Foreskin keratinocyte (primary cell): ENCODE measurements at places on chromosomes 13 and 19.
A peak's percentile ranks its signal among the peaks of the same experiment; 100 is the strongest.

- peak; percentile 97 for DNase-seq
Measured at GRCh38 chr19:35745328-35746086, at the start of the genes PSENEN and U2AF1L4. Gene PSENEN, plus strand, starts transcription at chr19:35745651. Its CDS starts 280 bp downstream, at chr19:35745931. Gene U2AF1L4, minus strand, starts transcription at chr19:35745418. Its CDS starts 27 bp downstream, at chr19:35745391.

GRCh38 chr13:111927181-111927540 lies 139.8 kb upstream of the SOX1 start:
- no peak for DNase-seq

- DNase-seq, result no peak
Measured at GRCh38 chr13:46100191-46100815, 4.5 kb downstream of the CPB2 start.

GRCh38 chr13:90806016-90806615 lies 541.4 kb upstream of the MIR17HG start:
- DNase-seq, result no peak

- DNase-seq, result no peak
Measured at GRCh38 chr19:34549833-34550232, 68.3 kb downstream of the WTIP start.

- DNase-seq, result no peak
Measured at GRCh38 chr13:83286737-83287136, 595.5 kb downstream of the SLITRK1 start.

DNA sequence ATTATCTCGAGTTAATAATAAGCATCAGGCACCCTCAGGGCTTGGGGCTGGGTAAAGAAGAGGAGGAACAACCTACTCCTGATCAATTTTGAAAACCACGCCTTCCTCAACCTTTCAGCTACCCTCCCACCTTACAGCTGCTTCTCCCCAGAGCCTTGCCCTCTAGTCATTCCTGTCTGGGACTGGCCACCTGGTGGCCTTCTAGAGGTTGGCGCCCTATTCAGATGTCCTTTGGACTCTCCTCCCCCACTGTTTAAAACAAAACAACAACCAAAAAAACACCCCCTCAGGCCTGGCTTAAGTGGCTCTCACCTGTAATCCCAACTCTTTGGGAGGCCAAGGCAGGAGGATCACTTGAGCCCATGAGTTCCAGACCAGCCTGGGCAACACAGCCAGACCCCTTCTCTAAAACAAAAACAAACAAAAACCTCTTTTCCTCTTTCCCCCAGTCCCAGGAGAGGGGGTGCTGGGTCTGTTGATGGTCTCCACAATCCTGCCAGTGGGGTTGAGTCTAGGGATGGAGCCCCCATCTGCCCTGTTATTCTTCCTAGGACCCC lies 62.3 kb downstream of the CCDC70 start:
- DNase-seq, result no peak

GRCh38 chr13:45872566-45872965 lies 21.0 kb upstream of the SIAH3 start:
- no peak for DNase-seq

GRCh38 chr13:79407349-79407979 lies 1.4 kb upstream of the RBM26 start:
- DNase-seq, result no peak

- DNase-seq, result no peak
Measured at GRCh38 chr13:109615721-109616420, 170.5 kb downstream of the IRS2 start.

GRCh38 chr19:39190768-39191167 lies 6.0 kb upstream of the NCCRP1 start:
- DNase-seq, result no peak

DNA sequence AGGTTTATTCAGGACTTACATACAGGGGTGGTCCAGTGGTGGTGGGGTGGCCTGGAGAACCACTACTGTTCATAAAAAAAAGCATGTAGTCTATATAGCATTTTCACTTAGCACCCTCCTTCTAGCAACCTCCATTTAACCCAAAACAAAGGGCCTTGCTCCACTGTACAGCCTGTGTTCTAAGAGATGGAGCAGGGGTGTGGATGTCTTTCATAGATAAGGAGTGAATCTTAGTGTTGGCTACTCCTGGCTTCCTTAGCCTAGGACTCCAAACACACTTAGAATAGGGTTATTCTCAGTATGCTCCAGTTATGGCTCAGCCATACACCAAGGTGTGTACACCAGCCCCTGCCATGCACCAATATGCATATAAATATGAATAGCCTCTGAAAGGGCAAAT lies 95.2 kb downstream of the ELF1 start:
- no peak for DNase-seq

DNA sequence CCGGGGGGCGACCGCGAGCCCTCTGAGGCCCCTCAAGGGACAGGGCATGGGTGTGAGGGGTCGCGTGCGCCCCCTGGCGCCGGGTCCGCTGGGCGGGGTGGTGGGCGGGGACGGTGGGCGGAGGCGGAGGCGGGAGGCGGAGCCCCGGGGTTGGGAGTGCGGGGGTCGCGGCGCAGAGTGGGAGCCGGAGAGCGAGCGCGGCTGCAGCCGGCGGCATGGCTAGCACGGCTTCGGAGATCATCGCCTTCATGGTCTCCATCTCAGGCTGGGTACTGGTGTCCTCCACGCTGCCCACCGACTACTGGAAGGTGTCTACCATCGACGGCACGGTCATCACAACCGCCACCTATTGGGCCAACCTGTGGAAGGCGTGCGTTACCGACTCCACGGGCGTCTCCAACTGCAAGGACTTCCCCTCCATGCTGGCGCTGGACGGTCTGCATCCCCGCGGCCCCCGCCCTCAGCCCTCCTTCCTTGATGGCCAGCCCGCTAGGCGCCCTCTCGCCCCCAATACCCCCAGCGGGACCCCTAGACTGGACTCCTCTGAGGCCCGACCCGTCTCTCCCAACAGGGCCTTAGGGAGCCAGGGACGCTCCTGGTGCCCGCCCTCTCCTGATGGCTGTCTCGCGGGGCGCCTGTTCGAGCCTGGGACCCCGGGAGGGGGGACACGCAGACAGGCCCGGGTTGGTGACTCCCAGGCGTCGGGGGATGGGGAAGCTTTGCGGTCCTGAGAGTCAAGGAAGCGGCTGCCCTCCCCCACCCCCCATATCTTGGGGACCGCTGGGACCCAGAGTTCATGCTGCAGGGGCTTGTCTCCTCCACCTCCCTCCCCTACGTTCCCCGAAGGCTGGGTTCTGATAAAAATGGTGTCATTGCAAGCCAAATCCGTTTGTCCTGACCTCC lies at the start of gene CLDN10:
TSS of gene CLDN10 (plus strand) at position 182 of the 903 bp plus-strand sequence. CDS start at position 216, 34 bp downstream.
- DNase-seq, result no peak

DNA sequence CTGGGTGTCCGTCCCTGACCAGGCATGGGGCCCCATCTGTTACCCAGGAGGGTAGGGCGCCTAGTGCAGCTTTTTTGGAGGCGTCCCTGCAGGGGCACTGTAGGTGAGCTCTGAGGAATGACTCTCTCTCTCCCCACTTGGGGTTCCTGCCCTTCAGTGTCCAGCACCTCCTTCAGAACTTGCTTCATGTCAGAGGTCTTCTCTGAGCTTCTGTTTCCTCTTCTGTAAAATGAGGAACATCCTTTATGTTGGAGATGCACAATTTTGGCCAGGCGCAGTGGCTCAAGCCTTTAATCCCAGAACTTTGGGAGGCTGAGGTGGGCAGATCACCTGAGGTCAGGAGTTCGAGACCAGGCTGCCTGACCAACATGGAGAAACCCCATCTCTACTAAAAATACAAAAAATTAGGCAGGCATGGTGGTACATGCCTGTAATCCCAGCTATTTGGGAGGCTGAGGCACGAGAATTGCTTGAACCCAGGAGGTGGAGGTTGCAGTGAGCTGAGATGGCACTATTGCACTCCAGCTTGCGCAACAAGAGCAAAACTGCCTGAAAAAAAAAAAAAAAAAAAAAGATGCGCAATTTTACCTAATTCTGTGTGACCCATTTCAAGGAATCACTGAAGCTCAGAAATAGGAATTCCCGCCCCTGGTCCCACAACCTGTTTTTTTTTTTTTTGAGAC lies 15.2 kb upstream of the PIK3R2 start:
- DNase-seq, result no peak

GRCh38 chr19:2394054-2394441 lies 33.3 kb downstream of the TIMM13 start:
- no peak for DNase-seq

GRCh38 chr13:49657241-49657641 lies 28.9 kb downstream of the ARL11 start:
- DNase-seq, result peak; percentile 38

- DNase-seq, result no peak
Measured at GRCh38 chr19:15555021-15555420, 46.7 kb downstream of the CYP4F22 start.

DNA sequence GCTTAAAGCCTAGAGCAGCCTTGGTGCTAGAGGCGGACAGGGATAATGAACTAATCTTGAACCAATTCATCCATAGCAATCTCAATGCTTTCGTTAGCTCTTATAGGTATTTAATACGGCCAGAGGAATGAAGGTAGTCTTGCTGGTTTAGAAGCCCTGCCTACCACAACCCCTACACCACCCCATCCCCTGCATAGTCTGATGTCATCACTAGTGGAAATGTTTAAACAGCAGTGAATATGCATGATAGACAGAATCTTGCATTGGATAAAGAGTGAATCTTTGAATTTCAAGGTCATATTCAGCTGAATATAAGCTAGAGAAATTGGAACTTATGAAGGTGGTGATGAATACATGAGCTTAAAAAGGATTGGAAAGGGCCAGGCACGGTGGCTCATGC lies 321.9 kb downstream of the ITGBL1 start:
- DNase-seq, result no peak

DNA sequence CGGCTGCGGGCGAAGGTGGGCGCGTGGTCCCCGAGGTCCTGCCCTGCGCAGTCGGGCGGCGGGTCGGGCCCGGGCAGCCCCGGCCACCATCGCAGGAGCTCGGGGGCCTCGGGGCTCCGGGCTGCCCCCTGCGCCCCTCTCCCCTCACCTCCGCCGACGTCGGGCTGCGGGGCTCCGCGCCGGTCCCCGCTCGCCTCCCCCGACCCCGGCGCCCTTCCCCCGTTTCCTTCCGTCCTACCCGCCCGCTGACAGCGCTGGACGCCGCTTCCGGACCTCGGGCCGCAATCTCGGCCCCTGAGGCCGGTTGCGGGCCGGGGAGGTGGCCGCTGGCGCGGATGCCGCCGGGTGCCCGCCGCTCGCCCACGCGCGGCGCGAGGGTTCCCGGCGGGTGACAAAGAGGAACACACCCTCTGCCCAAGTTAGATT lies 720 bp downstream of the FARP1 start:
- no peak for DNase-seq

DNA sequence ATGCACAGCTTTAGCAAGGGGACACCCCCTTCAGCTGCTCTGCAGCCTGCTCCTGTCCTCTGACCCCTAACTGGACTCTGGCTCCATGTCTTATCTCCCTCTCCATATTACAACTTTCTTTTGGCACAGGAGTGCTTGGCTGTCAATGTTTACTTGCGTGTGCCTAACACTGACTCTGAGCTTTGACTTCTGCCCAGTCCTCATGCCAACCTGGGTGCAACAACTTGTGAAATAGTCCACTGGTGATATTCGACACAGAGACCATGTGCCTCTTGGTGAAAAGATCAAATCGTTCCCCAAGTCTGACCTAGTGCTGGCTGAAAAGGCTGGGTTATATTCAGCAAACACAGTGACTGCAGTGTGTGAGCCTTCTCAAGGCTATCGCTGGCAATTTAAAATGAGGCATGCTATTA lies 34.1 kb upstream of the KLF12 start:
- DNase-seq, result no peak

- peak; percentile 97 for DNase-seq
Measured at GRCh38 chr13:79631051-79631659, 150.2 kb downstream of the NDFIP2 start.

- no peak for DNase-seq
Measured at GRCh38 chr13:101026736-101027398, 352.3 kb upstream of the TMTC4 start.

GRCh38 chr19:478976-479375 lies 17.3 kb upstream of the MADCAM1 start:
- DNase-seq, result no peak

GRCh38 chr19:33551676-33552075 lies 30.1 kb upstream of the PEPD start:
- no peak for DNase-seq

DNA sequence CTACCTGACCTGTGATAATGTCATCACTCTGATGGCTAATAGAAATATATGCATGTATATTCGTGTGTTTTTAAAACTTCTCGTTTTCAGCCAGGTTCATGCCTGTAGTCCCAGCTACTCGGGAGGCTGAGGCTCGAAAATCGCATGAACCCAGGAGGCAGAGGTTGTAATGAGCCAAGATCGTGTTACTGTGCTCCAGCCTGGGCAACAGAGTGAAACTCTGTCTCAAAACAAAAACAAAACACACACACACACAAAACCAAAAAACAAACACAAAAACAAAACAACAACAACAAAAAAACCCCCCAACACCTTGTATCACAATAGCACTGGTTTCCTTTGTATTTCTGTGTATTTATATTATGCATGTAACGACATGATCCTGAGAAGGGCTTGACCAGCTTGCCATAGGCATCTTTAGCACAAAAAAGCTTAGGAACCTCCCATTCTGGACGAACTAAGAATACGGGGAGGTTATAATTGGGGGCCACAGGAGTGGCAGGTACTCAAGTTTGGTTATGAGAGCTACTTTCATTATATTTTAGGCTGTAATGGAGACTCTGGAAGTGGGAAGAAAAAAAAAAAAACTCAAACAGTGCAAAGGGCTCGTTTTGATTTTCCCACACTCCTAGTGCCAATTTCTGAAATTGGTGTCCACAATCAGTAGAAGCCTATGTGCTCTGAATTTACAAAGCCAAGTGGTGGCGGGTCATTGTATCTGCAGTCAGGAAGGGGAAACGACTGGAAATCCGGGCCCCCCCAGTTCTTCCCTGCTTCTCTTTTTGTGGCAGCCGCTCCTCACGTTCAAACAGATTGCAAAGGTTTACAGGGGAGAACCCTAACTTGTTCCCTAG lies 1.2 kb upstream of the ACP7 start:
- DNase-seq, result no peak

DNA sequence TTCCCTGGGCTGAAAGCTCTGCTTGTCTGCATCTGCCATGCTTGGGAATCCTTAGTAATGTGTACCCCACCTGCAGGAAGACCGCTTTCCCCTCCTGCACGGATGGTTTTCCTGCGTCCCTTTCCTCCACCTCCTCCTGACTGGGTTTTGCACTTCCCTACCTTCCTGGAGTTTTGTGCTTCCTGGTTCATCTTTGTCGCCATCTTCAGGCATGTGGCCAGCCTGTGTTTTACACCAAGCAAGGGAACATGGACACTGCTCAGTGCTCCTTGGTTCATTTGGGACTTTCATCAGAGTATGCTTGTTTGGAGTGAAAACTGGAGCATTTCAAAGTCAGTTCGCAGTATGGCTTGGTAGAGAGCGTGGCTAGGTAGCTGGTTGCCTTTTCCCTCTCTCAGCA lies 30.7 kb downstream of the ERICH6B start:
- no peak for DNase-seq

DNA sequence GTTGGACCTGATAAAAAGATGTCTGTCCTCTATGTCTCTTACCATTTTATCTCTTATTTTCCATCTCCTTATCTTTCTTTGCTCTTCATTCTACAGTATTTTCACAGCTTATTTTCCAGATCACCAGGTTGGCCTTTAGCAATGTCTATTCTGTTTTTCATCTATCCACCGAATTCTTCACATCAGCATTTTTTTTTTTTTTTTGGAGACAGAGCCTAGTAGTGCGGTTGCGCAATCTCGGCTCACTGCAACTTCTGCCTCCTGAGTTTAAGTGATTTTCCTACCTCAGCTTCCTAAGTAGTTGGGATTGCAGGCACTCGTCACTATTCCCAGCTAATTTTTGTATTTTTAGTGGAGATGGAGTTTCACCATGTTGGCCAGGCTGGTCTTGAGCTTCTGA lies 49.0 kb downstream of the DNAJC15 start:
- no peak for DNase-seq
